ENCODE measurements at places on chromosomes 12 and 14.

GRCh38 chr14:101721951-101722661 lies 39.4 kb upstream of the PPP2R5C start:
- DNase-seq, result peak; percentile 41

GRCh38 chr12:89418228-89418910 lies 66.1 kb upstream of the DUSP6 start:
- DNase-seq, result no peak

DNA sequence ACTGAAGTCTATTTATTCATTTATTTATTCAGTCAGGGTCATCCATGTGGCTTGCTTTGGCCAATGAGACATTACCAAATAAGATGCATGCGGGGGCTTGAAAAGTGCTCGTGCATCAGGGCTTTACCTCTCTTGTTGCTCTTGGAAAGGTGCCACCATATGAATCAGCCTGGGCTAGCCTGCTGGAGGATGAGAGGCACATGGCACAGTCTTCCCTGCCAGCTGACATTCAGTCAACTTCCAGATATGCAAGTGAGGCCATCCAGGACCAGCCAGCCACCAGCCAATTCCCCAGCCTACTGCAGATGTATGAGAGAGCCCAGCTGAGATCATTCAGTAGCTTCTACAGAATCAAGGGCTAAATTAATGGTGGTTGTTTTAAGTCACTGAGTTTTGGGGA lies 105.2 kb upstream of the RPH3A start:
- DNase-seq, result no peak

DNA sequence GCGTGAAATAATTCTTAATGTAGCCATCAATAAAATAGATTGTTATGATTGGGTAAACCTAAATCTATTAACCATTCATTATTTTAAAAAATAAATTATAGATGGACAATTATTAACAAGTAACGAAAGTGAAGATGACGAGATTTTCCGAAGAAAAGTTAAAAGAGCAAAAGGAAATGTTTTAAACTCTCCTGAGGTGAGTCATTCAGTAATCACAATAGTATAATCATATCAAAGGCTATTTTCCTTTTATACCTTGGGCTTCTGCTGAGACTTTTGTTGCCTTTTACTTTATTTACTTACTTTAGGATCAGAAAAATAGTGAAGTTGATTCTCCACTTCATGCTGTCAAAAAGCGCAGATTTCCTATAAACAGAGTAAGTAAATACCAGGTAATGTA lies 45.6 kb downstream of the FANCM start:
- DNase-seq, result no peak

- no peak for DNase-seq
Measured at GRCh38 chr12:44708218-44708617, 167.9 kb downstream of the NELL2 start.

DNA sequence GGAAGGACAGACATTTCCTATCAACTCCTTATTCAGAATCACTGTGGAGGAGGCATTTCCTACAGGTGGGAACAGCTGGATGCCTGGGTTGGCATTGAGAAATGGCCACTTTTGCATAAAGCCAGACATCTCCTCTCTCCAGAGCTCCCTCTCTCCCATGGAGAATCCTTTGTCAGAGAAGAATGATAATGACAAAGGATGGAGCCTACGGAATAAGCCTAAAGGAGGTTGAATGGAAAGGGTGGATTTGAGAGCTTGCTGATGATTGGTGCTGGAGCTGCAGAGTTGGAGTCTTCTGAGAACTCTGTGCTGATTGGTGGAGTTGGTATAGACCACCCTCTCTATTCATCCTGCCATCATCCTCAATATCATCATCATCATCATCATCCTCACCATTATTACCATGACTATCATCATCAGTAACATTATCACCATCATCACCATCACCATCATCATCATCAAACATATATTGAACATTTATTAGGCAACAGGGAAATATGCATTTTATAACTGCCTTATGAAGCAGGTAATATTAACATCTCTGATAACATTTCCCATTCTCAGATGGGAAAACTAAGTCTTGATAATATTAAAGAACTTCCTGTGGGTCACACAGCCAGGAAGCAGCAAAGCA lies 89.2 kb upstream of the HSPB8 start:
- DNase-seq, result no peak

DNA sequence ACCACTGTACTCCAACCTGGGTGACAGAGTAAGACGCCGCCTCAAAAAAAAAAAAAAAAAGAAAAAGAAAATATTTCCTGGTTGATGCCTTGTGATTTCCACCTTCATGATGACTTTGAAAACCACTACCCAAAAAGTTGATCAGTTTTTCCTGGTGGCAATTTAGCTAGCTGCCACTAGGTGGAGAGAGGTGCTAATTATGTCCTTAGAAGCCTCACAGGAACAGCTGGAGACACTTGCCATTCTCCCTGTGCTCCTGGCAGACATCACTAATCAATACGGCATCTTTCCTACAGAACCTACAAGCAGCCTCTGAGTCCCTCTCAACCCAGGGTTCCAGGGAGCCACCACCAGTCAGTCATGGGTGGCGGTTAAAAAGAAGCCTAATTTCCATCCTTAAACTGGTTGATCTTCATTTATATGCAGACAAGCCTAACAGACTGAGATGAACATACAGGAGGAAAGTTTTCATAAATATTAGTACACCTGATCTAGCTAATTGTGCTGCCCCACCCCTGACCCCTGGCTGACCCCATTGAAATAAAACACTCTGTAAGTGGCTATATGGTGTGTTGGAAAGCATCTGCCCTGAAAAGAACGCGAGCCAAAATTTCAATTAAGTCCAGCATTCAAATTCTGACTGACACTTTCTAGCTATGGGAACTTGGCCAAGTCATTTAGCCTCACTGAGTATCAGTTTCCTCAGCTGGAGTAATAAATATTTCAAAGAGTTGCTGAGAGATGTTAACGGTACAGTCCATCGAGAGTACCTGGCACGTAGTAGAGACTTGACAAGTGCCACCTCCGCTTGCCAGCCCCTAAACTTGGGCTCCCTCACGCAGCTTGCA lies 6.2 kb upstream of the OAS1 start:
- no peak for DNase-seq

DNA sequence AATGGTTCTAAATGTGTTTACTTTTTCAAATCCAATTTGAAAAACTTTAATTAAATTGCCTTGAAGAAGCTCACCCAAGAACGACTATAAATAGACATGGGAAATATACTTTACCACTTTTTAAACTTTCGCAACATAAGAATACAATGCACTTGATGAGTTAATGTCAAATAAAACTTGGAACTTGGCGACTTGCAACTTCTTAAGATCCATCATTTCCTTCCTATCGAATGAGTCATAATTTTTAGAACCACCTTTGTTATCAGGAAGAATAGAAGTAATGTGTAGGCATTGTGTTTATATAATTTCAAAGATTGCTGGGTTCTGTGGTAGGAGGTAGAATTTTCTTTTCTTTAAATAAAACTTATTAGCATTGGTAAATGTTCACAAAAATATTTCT lies 1417.4 kb upstream of the FLRT2 start:
- no peak for DNase-seq

GRCh38 chr12:29589286-29589820 lies 91.9 kb upstream of the OVCH1 start:
- no peak for DNase-seq

DNA sequence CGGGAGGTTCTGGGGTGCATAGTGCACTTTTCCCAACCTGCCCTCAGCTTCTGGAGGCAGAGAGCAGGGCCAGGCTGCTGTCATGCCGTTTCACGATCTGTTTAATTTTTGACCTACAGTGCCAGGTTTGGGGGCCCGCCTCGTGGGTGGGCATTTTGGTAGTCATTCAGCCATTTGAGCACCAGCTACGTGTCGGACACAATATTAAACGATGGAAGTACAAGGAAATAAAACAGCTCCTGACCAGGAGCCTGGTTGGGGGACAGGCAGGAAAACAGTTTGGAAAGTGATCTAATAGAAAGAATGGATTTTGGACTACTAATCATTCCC lies 708 bp downstream of the FNTB start:
- DNase-seq, result no peak

DNA sequence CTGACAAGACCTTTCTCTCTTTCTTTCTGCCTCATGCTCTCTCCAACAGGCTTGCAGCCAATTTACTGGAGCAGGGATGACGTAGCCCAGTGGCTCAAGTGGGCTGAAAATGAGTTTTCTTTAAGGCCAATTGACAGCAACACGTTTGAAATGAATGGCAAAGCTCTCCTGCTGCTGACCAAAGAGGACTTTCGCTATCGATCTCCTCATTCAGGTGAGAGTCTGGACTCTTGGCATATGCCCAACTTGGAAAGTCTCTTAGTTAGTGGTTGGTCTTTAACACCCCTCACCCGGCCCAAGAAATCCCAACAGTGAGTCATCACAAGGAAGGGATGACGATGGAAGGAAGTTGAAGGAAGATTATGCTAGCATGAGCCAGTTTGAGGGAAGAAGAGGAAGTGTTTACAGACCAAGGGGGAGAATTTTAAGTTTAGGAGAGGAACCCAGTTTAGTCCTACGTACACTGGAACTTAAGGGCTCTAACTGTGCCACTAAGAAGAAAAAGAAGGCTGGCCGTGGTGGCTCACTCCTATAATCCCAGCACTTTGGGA lies 189.7 kb downstream of the ETV6 start:
- DNase-seq, result no peak

DNA sequence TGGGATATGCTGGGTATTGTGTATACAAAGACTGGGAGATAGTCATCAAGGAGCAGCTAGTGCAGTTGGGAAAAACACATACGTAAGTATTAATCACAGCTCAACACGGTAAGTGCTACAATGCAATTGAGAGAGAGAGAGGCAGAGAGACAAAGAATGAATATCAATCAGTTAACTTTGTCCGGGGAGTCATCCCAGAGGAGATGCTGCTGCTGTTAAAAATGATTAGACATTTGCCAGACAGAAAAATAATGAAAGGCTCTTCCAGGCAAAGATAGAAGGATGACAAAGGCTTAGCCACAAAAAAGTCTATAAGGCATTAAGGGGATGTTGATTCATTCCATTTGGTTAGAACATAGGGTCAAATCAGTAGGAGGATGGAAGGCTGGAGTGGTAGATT lies 45.1 kb downstream of the AKAP6 start:
- DNase-seq, result no peak

GRCh38 chr12:72031066-72031465 lies 92.4 kb downstream of the TPH2 start:
- DNase-seq, result no peak

- no peak for DNase-seq
Measured at GRCh38 chr14:34750670-34751069, 36.3 kb upstream of the CFL2 start.

GRCh38 chr14:67268426-67269150 lies 27.4 kb downstream of the PALS1 start:
- DNase-seq, result no peak

DNA sequence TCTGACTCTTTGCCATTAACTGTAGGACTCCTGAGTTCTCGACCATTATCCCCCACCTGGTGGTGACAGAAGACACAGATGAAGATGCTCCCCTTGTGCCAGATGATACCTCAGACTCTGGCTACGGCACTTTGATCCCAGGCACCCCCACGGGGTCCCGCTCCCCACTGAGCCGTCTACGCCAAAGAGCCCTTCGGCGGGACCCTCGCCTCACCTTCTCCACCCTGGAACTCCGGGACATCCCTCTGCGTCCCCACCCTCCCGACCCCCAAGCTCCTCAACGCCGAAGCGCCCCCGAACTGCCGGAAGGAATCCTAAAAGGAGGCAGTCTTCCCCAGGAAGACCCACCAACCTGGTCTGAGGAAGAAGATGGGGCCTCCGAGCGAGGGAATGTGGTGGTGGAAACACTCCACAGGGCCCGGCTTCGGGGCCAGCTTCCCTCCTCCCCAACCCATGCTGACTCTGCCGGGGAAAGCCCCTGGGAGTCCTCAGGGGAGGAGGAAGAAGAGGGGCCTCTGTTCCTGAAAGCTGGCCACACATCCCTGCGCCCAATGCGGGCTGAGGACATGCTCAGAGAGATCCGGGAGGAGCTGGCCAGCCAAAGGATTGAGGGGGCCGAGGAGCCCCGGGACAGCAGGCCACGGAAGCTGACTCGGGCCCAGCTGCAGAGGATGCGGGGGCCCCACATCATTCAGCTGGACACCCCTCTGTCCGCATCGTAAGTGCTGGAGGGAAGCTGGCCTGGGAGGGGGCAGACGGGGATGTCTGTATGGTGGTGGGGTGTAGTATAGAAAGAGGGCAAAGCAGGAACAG lies 14.4 kb downstream of the TNFRSF1A start:
- DNase-seq, result no peak

- DNase-seq, result no peak
Measured at GRCh38 chr14:68959035-68959434, 20.1 kb downstream of the ACTN1 start.

GRCh38 chr14:23077962-23078361 lies 17.0 kb downstream of the ACIN1 start:
- DNase-seq, result no peak

DNA sequence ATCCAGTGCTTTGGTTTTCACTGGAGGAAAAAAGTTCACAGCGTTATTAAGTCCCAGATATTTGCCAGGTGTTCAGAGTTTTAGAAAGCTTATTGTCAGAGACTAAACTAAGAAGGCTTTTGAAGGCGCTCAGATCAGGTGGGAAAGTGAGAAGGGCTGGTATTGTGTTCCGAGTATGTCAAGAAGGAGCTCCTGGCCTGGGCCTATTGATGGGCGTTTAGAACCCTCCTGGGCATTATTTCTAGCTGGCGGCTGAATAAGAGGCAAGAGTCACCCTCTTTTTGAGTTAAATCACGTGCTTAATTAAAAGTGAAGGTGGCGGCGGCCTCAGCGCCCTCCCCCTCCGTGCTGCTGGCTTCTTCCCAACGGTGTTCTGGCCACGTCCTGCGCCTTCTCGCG lies 20.9 kb upstream of the GNS start:
- no peak for DNase-seq

DNA sequence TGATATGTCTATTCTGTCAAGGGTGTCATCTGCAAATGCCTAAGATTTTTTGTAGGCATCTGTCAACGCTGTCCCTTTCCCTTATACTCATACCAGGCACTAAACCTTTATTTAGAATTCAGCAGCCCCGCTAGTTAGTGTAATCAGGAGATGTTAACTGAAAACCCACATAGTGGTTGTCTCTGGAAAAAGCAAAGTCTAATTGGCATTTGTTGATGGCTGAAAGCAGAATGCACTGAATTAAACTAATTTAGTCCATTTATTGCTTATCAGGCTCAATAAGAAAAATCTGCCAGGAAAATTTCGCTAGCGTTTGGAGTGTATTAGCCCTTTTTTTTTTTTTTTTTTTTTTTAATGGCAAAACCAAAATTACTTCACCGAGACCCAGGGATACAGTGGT lies 34.5 kb downstream of the TDP1 start:
- no peak for DNase-seq

GRCh38 chr14:60326274-60326673 lies 77.3 kb downstream of the PPM1A start:
- no peak for DNase-seq

GRCh38 chr12:59597385-59597781 lies 1.6 kb downstream of the SLC16A7 start:
- peak; percentile 55 for DNase-seq

Data from stimulated activated CD4-positive, alpha-beta T cell treated with anti-CD3 and anti-CD28 coated beads, Interleukin-12 subunit alpha, Interleukin-12 subunit beta, amount 100 ng/mL, for 24 hours (primary cell).